ENCODE measurements at places on chromosomes 5 and 9.

- no peak for DNase-seq
Observed at GRCh38 chr5:65034029-65034812, 265.5 kb downstream of the CWC27 start.

DNA sequence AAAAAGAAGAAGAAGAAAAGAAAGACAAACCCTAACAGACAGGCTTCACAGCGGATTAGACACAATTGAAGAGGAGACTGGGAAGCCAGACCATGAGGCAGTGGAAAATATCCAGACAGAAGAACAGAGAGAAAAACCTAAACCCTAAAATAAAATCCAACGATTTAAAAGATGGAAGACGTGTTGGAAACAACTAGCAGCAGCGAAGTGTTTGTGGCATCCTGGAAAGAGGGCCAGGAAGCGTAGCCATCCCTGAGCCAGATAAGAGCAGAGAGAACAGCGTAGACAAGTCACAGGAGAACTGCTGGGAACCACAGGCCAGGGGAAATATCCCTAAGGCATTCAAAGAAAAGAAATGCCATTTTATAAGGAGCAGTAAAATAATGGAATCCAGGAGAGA lies 39.7 kb upstream of the NKD2 start:
- no peak for DNase-seq

DNA sequence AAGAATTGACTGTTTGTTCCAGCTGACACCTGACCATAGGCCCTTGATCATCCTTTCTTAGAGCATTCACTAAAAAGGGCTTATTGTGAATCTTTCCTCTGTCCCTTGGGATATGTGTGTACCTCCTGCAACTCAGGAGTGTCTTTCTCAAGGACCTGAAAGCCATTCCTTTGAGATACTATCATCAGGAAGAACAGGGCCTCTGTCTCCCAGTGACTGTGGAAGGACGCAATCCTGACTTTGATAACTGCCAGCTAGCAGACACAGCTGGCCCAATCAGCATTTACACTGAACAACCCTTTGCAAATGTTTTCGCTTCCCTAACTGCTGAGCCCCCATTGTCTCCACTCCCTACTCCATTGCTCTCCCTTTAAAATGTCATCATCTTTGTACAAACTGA lies 144.4 kb downstream of the RMI1 start:
- no peak for DNase-seq

DNA sequence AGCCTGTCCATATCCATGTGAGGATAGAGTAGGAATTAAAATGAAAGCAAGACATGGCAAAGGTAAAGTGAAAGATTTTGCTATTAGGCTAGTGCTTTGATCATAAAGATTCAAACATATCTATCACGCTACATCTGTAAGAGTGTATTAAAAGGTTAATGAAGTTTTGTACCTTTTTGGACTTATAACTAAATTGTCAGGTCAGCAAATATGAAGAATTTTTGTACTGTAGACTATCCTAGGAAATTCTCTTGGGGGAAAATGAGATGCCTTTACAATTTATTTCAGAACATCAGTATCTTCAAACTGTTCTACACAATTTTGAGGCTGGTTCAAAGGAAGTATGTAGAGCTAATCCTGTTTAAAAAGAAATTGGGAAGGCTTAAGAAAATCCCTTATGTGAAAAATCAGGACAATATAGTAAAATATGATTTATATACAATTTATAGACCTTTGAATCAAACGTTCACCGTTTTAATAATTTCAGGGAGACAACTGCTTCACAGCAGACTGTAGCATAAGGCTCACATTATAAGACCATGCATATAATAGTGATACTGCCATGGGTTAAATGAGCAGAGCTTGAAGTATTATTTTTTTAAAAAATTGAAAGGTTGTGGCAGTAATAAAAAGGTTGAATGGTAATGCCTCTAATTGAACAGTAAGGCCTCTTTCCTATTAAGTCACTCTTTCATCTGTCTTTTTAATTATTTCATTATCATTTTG lies 639.5 kb upstream of the ARRDC3 start:
- no peak for DNase-seq

DNA sequence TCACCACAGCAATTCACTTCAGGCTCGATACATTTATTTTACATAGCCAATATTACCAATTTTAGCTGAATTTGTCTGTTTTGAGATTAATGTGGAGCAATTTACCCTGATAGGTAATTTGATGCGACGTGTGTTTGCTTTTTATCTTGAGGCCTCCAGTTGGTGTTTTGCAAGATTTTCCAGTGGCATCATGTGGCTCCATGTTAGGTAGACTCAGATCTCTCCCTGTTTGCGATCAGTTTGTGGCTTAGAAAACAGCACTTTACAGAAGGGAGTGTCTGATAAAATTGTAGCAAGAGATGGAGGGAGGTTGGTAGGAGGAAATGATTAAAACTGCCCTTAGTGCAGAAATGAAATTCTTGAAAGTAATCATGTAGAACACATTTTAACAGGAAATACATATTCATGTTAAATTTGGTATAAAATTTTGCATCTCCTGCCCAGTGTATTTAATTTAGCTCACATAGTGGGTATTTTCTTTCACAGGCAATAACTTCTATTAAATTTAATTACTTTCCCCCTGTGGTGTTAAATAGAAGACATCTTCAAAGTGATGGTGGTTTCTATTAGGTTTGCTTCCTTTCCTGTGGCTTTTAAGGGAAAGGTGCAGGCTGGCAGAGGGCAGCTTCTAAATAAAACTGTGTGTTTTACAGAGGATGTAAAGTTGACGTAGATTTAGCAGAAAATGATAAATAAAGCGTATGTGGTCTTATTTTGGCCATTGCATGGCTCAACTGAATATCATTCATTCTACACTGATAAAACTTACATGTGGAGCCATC lies 135.8 kb downstream of the KDM4C start:
- no peak for DNase-seq

- DNase-seq = no peak
Observed at GRCh38 chr5:167964529-167964928, 326.9 kb upstream of the WWC1 start.

DNA sequence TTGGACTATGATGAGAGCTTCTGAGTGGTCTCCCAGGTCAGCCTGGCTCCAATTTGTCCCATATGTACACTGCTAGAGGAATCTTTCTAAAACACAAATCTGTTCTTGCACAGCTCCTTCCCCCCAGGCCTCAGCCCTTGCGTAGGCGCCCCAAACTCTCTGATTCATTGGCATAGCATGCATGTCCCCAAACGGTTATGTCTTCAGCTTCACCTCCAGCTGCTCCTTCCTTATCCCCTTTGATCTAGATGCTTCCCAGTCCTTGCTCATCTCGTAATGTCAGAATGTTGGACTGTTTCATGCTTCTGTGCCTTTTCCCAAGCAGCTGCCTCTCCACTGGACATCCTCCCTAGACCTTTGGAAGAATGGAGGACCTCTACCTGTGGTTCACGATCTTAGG lies 60.1 kb upstream of the BASP1 start:
- DNase-seq = no peak

- DNase-seq = no peak
Observed at GRCh38 chr5:32814141-32814540, 103.0 kb downstream of the NPR3 start.

GRCh38 chr5:118981783-118982182 lies 6.6 kb downstream of the DTWD2 start:
- no peak for DNase-seq

DNA sequence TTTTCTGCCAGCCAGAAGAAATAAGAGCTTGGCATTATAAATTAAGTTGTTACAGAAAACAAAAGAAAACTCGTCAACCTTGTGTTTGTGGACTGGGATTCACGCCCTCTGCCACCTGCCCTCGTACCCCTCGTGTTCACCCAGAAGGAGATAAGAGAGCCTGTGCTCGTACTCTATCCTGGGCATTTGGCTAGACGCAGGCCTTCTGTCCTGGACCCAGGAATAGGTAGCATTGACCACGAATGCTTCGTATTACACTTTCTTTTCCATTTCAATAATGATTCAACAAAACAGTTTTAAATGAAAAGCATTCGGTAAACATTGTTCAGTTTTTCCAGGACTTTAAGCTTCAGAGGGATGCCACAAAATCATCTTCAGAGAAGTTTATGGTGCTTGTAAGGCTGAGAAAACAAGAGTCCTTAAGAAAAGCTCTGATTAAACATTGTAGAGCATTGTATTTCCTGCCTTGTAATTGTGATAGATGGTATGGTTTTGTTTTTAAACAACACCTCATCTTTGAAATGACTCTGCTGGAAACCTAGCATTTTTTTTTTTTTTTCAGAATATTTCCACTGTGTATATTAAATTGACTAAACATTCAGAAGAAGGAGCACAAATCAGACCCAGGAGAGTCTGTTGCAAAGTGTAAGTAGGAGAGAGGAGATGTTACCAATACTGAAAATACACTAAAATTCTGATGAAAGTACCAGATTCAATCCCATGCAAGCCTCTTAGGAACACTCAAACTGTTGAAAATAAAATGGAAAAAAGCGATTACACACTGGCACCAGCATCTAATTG lies 27.6 kb downstream of the MTX3 start:
- no peak for DNase-seq

DNA sequence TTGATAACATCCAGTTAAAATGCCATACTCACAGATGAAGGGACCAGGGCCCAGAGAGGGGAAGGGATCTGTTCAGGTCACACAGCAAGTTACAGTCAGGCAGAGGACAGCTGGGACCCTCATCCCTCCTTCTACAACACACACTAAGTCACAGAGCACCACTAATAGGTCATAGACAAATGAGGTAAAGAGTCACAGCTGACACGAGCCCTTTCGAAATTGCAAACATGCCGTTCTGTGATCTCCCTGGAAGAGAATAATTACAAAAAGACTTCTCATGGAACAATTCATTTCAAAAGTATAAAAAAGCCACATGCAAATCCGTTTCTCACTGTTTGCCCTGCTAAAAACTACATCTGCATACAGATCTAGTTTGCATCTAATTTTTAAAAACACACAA lies 15.5 kb downstream of the IGFBPL1 start:
- no peak for DNase-seq

- no peak for DNase-seq
Observed at GRCh38 chr5:158861366-158861765, 238.3 kb downstream of the EBF1 start.

GRCh38 chr5:159241946-159242552 lies 21.0 kb upstream of the UBLCP1 start:
- DNase-seq = no peak
